ENCODE measurements at places on chromosomes 2 and 18.
A peak's percentile ranks its signal among the peaks of the same experiment; 100 is the strongest.

GRCh38 chr2:82333697-82334096 lies 2029.1 kb upstream of the LRRTM1 start:
- no peak for DNase-seq

- peak; percentile 27 for DNase-seq
These were observed 964.7 kb upstream of the ZEB2 start for GRCh38 chr2:145484448-145485097.

GRCh38 chr18:35983818-35984217 lies 11.3 kb downstream of the RMP24 start:
- DNase-seq = no peak

GRCh38 chr18:5997361-5997760 lies 102.0 kb upstream of the TMEM200C start:
- DNase-seq = no peak

DNA sequence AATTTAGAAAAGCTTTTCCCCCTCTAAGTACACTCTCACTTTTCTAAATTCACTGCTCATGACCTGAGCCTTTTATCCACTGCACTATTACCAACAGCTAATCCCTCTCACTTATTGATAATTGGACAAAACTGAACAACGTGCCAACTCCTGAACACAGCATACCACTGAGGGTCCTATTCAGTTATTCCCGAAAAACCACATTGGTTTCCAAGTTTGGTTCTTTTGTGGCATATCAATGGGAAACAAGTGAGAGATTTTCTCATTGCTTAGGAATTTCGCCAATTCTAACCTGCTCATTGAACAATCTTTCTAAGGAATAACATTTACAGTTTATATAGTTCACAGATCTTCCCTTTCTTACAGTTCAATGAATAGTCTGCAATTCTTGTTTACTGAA lies 977.4 kb downstream of the TMEM182 start:
- no peak for DNase-seq

- DNase-seq = no peak
These were observed 93.4 kb downstream of the IKZF2 start for GRCh38 chr2:213057977-213058376.

DNA sequence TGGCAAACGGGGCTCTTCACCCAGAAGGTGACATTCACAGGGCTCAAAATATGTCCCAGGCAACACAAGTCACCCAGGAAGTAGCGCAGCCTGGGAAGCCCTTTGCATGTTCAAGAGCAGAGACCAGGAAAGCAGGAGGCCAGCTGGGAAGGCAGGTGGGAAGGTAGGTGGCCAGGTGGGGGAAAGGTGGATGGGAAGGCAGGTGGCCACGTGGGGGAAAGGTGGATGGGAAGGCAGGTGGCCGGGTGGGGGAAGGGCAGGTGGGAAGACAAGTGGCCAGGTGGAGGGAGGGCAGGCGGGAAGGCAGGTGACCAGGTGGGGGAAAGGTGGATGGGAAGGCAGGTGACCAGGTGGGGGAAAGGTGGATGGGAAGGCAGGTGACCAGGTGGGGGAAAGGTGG lies 102.7 kb downstream of the ZNF516 start:
- DNase-seq = no peak

DNA sequence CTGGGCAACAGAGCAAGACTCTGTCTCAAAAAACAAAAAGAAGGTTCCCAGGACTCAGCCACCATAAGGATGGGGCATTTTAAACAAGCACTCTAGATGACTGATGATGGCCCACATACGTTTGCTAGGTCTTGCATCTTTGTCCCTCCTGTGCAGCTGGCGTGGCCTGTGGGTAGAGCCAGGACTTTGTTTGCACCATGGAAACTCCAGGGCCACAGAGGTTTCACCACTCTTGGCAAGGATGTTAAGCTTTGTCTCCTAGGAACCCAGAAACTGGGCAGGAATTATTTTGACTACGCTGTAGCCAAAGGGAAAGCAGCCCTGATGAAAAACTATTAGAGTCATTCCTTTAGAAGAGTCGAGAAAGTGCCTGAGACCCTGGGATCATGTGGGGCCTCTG lies 75.3 kb upstream of the STPG4 start:
- DNase-seq = no peak

DNA sequence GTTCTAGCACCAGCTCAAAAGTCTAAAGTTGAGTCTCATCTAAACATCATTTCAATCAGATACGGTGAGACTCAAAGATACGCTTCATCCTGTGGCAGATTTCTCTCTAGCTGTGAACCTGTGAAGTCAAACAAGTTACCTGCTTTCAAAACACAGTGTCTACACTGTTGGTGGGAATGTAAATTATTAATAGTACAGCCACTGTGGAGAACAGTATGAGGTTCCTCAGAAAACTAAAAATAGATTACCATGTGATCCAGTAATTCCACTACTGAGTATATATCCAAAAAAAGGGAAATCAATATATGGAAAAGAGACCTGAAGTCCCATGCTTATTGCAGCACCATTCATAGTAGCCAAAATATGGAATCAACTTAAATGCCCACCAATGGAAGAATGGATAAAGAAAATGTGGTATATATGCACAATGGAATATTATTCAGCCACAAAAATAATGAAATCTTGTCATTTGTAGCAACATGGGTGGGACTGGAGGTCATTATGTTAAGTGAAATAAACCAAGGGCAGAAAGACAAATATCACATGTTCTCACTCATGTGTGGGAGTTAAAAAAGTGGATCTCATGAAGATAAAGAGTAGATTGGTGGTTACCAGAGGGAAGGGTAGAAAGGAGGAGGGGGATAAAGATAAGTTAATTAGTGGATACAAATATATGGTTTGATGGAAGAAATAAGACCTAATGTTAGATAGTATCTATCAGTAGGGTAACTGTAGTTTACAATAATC lies 11.7 kb downstream of the UBR3 start:
- no peak for DNase-seq

DNA sequence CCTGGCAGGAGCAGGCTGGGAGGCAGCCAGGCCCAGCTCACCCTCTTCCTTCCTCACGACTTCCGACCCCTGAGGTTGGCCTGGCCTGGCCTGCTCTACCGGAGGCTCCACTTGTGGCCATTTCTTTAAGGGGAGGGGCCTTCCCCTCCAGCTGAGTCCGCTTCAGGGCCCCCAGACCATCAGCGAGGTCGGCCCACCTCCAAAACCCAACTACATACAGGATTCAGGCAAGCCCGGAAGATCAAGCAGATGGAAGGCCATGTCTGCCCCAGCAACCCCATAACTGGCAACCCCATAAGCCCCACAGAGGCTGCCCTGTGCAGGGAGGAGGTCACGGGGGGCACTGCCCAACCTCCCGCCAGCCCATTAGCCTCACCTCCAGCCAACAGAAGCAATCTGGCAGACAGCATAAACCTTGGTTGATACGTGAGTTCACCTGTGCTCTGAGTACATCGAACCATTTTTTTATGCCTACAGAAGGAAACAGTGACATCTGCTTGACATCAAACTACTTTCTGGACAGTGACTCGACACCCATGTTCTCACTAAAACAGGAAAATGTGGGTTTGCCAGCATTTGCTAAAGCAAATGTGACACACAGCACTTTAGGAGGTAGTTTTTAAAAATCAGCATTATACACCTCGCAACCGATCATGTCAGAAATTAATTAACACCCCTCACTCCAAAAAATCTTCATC lies 98.9 kb downstream of the EIPR1 start:
- DNase-seq = no peak

DNA sequence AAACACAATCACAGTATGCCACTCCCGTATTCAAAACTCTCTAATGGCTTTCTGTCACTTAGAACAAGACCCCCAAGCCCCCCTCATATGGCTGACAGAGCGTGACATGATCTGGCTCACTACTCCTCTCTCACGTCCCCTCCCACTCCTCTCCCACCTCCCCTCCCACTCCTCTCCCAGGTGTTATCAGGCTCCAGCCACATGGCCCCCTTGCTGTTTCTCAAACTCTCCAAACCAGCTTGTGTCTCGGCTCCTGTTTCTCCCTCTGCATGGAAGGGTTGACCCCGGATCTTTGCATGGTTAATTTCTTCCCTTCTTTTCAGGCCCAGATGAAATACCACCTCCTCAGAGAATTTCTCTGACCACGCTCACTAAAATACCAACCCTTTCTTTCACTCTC lies 180.8 kb downstream of the SLC8A1 start:
- no peak for DNase-seq

DNA sequence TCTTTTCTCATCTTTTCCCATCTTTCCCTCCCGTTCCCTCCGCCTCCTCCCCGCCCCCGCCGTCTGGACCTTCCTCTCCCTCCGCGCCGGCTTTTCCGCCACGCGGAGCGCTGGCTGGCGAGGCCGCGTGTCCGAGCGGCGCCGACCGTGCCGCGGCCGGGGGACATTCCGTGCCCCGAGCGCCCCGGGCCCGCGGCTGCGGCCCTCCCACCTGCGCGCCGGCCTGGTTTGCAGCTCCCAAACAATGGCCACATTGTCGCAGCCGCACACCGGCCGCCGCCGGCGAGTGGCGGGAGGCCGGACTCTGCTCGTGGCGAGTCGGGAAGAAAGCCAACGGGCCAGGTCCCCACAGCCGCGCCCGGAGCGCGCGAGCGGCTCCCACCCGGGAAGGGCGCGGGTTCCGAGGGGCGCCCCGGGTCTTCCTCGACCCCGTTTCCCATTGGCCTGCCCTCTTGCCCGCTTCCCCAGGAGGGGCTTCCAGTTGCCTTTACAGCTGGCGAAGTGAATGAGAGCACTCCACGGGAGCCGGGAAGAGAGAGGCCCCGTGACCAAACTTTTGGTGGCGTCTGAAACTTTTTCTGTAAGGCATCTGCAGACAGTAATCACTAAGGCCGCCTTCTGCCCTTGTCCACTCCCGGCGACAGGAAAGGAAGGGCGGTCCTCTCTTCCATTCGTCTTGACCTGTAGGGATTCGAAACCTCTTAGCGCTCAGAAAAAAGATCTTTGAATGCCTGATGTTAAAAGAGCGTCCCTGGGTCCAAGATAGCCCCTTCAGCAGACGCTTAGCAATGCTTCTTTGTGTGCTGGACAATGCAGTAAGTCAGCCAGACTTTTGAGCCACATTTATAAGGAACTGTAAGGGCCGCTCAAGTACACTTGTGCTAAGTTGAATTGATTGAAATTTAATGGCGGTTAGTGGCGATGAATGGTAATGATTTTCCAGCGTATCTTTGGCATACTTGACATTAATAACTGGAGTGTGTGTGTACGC lies 6.2 kb downstream of the GLI2 start:
- peak; percentile 73 for DNase-seq

Measured in muscle of back (tissue), 13 donors.